HT-29 (cell line): ENCODE measurements at places on chromosomes 16 and 17. TPM values are rescaled to one million over a fixed set of nuclear protein-coding genes. Genes with fewer than 3 reads are reported as not detected.
A peak's percentile ranks its signal among the peaks of the same experiment; 100 is the strongest.

DNA sequence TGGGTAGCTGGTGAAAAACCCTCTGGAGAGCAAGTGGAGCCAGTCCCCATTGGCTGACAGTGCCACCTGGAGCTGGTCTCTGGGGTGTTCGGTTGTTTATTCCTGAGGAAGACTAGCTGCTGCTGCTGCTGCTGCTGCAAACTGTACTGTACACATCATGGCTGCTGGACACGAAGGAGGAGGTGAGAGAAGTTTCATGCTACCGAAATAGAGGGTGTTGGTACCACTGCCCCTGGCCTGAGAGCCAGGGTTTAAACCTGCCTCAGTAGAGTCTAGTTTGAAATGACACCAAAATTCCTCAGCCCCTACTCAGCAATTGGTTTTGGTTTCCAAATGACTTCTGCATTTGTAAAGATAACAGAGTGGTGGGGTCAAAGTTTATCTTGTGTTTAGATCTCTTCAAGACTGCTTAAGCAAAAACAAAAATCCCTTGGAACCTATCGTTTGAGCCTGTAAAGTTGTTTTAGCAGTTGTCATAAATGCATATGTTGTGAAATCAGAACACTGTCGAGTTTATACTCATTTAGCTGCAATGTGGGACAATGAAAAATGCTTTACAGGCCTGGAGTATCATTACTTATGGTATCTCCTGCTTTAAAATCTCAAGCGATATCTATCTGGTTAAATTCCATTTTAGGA lies 40.8 kb downstream of the CYB5B start:
- peak; percentile 40 for DNase-seq

- no peak for DNase-seq
Observed at GRCh38 chr17:47742319-47743181, 9.5 kb downstream of the TBX21 start.

DNA sequence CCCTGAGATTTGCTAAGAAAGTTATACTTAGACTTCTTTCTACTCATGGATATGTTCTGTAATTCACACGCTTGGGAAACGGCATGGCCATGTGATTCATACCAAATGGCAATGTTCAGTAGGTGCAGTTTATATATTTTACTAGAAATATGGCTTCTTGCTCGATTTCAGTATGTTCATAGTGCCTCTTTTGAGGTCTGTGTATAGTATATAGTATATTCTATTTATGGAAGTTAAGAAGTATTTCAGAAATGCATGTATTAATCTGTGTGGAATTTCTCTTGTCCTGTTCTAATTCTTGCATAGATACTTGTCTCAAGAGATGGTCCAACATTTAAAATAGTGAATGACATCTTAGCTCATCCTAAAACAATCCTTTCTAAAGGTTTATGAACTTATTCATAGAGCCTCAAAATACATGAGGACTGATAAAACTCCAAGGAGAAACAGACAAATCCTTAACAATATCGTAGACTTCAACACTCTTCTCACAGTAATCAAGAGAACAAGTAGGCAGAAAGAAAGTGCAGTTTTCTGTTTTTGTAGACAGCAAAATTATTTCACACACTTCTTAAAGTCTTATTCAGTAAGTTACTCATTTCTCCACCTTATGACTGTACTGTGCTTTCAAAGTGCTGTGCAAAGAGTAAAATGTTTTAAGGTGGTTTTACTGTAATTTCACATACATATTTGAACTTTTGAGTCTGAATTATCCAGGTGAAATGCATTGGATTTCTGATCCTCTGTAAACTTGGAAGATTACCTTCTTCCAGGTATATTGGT lies 11.1 kb downstream of the BPTF start:
- DNase-seq = no peak

DNA sequence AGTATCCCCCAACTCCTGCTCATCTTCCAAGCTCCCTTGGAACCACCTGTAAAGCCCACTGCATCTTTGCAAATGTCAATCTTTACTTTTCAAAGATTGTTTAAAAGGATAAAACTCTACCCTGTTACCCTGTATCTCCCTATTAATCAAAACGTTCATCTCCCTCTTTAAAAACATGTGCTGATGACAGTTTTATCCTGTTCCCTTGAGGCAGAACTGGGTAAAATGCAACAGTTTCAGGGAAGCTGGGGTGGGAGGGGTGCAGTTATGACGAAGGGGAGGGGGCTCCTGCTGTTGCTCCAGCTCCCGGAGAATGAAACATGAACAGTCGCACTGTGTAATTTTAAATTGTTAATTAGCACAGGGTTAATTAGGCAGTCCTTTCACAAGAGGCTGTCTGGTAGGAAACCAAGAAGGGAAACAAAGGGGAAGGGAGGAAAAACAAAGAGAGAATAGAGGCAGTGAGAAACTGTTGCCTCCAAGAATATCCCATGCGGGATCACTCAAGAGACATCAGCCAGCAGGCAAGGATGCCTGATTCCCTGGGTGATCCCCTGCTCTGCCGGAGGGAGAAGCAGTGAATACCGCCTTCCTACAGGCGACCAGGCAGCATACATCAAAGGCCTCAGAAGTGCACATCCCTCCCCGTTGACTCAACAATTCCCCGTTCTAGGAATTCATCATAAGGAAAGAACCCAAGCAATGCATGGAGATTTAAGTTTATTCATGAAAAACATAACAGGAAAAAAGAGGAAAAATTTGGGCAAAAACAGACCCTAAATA lies 84.2 kb downstream of the ZFHX3 start:
- DNase-seq = no peak

Gene BRICD5
- 33.6 and 34.6 TPM in 2 replicates for total RNA-seq
